ENCODE measurements at places on chromosomes 2 and 18.

GRCh38 chr2:238231251-238231793, 8.5 kb downstream of the HES6 start:
- DNase-seq: no peak

DNA sequence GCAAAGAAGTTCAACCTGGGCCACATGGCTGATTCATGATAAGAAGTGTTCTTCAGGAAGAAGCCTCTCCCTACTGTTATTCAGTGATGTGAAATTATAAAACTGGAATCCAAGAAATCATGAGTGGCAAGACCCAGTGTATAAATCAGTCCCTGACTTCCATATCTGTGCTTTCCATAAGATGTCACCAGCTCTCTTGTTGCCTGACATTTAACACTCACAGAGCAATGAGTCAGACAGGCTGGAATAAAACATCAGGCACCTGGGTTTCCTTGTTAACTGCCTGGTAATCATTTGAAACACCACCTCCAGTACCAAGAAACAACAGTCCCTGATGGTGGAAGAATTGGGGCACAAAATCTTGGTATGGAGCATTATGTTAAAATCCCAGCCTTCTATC, 76.1 kb downstream of the SCG2 start:
- no peak for DNase-seq

DNA sequence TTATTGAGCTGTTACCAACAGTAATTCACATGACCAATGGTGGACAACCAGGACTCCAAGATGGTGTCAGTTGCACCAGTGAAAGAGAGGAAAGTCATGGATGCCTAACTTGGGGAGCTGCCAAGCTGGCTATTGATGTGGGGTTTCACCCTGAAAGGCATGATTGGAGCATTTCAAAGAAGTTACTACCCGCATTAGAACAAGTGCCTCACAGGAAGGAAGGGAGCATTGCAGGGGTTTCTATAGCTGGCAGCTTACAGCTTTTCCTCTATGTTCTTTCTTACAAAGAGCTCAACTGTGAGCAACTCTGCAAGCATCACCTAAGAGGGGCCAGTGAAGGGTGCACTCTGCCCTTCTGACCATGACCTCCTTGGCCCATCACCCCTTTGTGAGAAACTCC, 93.1 kb downstream of the TNFRSF11A start:
- no peak for DNase-seq

DNA sequence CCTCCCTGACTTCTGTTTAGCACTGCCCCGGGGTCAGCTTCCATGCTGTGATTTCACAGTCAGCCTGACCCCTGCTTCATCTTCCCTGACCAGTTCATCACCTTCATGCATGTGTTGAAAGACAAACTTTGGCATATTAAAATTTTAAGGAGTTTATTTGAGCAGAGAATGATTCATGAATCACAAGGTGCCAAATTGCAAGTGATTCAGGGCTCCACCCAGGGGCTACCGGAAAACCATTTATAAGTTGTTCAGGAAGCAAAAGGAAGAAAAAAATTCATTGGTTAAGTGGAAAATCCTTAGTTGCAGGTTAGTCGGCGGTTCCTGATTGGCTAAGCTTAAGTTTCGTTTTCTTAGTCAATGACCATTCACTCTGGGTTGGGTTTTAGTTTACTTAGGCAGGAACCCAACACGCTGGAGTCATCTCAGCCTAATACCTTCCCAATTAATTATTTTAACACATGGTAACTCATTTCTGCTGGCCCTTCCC, 10.6 kb downstream of the IL1F10 start:
- DNase-seq: peak; percentile 28

- DNase-seq: no peak
Observed at GRCh38 chr2:145874466-145874865, 1354.5 kb upstream of the ZEB2 start.

DNA sequence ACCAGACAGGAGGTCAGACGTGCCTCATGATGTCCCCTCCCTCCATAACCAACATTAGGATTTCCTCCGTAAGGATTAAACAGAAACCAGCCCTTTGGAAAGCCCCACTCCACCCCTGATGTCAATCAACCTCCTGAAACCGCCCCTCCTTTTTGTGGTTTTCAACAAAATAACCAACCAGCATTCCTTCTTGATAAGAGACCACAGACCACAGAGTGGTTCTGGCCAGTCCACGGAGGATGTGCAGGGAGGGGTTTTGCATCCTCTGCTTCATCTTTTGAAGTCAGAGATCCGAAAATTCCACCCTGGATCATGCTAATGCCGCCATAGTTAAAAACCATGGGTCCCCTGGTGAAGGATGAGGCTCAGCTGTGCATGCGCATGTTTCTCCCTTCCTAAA, 180.0 kb upstream of the CCDC150 start:
- no peak for DNase-seq

DNA sequence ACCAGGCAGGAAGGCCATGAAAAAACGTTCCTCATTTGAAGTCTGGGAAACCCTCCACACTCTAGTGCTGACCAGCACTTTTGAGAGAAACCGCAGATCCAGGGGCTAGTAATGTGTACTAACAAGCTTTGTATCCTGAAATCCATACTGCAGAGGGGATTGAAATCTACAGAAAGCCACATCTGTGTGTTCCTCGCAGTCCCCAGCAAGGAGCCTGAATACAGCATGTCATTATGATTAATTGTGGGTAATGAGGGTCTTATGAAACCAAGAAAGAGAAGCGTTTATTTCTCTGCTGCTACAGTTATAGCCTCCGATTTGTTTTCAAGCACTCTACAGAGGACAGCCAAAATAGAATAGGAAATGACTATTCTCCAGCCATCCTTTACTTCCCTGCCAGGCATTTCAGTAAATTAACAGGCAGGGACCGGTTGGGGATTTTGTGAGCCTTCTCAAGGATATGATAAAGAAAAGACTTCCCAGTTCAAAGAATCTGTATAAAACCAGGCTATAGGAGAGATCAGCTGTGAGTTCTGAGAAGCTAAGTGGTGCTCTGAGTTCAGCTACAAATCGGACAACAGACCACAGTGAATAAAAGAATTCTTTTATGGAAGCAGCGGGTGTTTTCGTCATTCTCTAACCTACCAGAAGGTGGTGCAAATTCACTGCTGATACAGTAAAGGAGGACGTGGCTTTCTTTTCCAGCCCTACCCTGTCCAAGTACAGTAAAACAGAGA, 133.4 kb downstream of the INSIG2 start:
- peak; percentile 32 for DNase-seq

- no peak for DNase-seq
Observed at GRCh38 chr2:48250943-48251342, 279.0 kb upstream of the STON1 start.

DNA sequence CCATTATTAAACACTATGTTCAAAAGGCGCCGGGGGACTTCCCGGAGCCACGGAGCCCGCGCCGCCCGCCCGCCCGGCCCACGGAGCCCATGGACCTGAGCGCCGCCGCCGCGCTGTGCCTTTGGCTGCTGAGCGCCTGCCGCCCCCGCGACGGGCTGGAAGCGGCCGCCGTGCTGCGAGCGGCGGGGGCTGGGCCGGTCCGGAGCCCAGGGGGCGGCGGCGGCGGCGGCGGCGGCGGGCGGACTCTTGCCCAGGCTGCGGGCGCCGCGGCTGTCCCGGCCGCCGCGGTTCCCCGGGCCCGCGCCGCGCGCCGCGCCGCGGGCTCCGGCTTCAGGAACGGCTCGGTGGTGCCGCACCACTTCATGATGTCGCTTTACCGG, 197 bp downstream of the GDF7 start:
- no peak for DNase-seq

- DNase-seq: no peak
Observed at GRCh38 chr2:231929961-231930592, 3.9 kb upstream of the NPPC start.

DNA sequence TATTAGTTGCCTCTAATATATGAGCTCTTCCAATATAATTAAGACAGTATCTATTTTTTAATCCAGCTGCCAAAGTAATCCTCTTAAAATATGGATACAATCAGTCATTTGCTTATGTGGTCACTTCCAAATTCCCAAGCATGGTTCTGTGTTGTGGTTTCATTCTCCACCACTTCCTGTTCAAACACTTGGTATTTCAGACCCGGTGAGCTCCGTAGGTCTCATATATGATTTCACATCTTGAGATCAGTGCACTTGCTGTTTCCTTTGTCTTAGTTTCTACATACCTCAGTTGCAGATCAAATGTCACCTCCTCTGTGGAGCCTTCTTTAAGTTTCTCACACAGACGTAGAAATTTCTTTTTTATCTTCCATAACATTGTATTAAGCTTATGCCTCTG, 254.2 kb downstream of the KCNS3 start:
- DNase-seq: no peak

Measured in NCI-H2029 (cell line).